ENCODE measurements at places on chromosomes 16 and 17.

DNA sequence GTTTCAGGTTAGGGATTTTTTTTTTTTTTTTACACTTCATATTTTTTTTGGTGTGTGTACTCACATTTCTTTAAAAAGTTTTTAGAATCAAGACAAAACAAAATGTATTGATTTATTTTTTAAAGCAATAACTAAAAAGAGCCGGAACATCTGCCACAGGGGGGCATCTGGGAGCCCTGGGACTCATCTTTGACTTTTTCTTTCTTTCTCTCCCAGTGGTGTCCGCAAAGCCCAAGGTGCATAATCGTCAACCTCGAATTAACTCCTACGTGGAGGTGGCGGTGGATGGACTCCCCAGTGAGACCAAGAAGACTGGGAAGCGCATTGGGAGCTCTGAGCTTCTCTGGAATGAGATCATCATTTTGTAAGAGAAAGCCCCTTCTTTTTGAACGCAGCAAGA is 36.3 kb downstream of the WWP2 start:
- no peak for DNase-seq

GRCh38 chr16:79211586-79211985 is 389.0 kb downstream of the MAF start:
- DNase-seq: no peak

GRCh38 chr17:69945698-69946185 is 129.3 kb upstream of the KCNJ16 start:
- no peak for DNase-seq

DNA sequence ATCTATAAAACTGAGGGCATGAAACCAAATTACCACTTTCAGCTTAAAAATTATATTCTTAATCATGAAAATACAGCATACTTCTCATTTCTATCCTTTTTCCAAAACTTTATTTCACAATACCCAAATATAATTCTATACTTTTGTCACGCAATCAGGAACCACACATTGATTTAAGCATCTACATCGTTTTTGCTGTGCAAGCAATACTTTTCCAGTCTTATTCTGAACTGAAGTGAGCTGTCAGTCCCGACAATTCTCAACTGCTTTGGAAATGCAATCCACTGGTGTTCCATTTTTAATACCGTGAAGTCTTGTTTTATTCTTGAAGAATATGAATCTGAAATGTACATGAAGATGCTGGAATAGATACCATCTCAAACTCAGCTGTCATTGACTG is 60.1 kb upstream of the NOL11 start:
- no peak for DNase-seq

DNA sequence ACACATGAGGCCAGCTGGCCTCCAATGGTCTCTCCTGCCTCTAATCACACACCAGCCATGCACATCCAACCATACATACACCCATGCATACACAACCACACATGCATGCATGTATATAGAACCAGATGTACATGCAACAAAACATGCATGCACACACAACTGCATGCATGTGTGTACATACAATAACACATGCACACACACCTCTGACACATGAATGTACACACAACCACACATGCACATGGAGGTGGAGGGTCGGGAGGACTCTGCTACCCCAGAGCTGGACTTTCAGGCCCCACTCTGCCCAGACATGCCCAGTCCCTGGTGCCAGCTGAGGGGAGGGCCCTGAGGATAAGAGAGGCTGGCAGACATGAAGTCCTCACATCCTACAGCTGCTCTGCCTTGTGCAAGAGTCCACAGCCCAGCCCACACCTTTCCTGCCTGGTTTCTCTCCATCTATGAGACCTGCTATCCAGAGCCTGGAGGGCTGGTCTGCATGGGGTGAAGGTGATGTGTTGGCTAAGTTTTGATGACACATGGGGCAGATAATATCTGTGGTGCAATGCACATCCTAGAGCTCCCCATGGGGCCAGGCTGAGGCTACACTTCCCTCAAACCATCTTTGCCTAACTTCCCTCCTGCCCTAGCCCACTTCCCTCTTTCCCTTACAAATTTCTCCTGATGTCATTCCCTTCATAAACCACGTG is 50.9 kb upstream of the SDK2 start:
- no peak for DNase-seq

Data from DMS 273 treated with DMSO at 0.1 percent for 48 hours (cell line).